ENCODE measurements at places on chromosomes 7 and 10.

DNA sequence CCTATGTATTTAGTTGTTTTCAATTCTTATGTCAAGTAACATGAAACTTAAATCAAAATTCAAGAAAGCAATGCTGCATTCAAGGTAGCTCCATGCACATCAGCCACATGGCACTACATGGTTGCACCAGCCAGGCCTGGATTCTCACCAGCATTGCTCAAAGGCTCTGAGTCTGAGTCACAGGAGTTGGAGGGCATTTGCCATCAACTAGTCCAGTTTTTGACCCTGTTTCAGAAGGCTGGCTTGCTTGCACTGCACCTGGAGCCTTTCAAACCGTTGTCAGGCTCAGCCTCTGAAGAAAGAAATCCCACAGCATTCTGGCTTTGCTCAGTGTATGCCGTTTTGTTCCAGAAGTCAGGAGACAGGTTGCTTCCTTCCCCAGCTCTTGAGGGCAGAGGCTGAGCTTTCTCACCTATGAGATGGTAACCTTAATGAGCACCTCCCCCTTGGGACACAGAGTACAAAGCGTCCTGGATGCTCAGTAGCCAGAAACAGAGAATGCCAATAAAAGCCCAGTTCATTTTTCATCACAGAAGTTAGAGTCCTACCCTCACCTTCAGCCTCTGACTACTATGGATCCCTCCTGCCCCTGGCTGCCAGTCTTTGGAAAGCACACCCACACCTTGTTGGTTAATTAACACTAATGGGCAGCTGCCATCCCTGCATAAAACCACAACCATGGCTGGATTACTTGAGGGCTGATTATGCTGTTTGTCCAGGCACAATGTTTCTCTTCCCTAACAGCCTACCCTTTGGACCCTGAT lies 288.4 kb upstream of the LRRTM3 start:
- DNase-seq = no peak

- no peak for DNase-seq
These were observed 1.3 kb upstream of the DAGLB start for GRCh38 chr7:6448943-6449543.

DNA sequence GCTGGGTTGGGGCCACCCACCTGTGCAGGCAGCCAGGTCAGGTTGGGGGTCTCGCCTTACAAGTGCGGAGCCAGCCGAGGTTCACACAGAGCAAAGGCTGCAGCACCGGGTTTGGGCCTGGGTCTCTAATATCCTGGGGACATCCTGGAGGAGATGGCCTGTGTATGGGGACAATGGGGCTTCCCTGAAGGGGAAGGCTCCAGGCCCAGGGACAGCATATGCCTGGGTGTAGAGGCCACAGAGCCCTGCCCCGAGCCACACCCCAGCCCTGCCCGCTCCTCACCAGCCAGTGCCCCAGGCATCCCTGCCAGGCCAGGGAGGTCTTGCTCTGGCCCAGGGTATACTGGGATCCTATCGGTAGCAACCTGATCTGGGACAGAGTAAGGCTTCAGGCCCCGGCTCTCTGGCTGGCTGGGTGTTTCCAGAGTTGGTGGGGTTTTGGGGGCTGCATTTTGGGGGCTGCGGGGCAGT lies 9.1 kb downstream of the TTYH3 start:
- no peak for DNase-seq

DNA sequence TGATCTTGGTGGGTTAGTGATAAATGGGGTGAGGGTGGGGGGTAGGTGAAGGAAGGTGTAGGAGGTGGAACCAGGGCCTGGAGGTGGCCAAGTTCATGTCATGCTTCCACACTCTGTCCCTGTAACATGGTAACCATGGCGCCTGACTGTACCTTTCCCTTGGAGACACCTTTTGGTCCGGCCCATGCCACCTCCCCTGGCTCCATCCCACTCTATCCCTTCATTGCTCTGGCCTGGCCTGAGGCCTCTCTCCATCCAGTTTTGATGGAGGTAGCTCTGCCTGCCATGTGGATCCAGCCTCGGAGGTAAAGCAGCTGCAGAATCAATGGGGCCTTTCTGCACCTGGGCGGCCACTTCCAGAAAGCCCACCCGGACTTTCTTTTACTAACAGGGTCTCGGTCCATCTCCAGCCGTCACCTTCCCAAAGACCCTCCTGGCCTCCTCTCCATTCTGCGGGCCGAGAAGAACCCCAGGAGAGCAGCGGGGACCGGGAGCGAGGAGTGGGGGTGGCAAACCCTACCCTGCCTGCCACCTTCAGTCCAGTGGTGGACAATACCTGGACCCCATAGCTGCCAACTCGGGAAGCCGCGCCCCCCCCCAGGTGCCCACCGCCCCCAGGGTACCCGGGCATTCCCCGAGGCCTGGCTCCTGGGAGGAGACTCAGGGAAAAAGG lies 504 bp upstream of the TRRAP start:
- no peak for DNase-seq

- DNase-seq = no peak
These were observed 116.8 kb downstream of the TES start for GRCh38 chr7:116327135-116327534.

DNA sequence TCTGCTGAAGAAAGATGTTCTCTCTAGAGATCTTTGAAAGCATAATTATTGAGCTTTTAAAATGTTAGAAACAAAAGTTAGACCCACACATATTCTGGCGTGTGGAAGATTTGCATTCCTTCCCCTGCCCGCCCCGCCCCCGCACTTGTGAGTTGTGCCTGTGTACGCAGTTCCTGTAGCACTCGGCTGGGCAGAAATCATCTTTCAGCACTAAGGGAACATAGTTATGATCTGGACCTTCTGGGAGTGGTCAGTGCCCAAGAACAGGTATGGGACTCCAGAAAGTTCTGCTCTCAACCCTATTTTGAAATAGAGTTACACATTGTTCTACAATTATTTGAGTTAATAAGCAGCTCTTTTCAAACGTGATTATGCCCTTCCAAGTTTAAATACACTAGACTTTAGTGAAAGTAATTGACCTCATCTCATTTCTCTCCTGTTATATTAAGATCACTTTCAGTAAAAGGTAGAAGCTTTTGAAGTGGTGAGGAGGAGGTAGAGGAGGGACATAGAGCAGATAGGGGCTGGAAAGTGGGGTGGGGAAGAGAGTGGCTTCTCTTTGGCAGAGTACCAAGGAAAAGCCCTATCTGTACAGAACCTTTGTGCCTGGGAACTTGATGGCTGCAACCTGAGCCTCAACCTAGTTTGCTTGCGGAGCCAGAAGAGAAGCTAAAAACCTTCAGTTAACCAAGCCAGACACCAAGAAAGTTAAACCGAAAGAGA lies 5.7 kb downstream of the BLVRA start:
- DNase-seq = no peak

DNA sequence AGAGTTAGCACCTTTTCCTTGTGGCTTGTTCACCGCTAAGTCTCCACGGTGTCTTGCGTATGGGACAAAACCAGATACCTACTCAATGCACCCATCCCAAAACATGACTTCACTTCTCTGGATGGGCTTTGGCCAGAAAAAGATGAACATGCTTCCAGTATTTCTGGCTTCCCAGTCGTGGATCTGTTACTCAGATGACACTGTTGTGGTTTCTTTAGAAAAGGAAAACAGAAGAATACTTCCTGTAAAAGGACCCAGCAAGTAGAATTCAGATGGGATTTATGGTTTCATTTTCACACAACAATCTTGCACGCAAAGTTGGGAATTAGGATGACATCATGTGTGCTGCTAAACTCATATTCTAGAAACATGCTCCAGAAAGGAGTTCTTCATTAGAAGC lies 216.7 kb downstream of the ADAM12 start:
- no peak for DNase-seq

- no peak for DNase-seq
These were observed 1094.0 kb downstream of the KCNMA1 start for GRCh38 chr10:76543655-76544054.

DNA sequence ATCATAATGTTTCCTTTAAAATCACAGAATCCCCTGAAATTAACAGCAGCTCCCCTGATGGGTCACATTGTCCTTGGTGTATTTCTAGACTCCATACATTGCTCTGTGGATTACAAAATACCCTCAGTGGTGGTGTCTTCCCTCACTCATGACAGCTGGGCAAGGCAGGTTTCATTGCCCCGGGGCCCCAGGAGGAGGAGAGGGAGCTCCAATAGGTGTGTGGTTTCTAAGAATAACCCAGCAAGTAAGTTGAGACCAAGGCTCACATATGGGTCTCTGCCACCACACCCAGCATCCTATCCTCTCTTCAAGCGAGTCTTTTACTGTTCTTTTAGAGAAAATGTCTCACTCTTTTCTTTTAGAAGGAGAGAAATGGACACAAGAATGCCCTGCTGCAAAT lies 63.6 kb downstream of the PKD1L1 start:
- DNase-seq = no peak

DNA sequence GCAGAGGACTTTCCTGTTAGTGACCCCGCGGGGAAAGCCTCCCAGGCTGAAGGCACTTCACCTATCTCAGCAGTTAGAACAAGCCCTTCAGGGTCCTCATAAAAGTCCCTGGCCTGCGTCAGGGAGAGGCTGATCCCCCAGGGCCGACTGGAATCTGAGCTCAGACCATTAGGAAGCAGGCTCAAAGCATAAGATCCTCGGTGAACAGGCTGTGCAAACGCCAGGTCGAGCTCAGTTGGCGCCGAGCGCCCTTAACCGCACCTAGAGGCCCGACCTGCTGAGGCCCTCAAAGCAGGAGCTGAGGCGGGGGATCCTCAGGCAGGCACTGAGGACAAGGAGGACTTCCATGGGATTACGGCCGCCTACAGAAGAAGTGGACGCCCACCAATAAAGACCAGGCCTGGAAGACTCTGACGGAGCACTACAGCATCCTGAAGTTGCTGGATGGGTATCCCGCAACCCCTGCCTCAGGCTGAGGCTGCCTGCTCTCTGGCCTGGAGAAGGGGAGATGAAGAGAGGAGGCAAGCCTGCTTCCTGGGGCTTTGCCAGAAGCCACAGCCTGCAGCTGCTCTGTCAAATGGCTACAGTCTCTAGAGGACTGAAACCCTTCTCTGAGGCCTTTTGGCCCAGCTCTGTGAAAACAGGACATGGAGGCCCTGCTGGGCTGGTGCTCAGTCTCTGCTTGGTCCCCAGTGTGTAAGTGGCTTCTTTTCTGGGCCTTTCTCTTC lies 29.9 kb downstream of the LIPJ start:
- DNase-seq = no peak

- peak; percentile 75 for DNase-seq
These were observed 32.2 kb upstream of the ZFAND2A start for GRCh38 chr7:1192171-1192676.

DNA sequence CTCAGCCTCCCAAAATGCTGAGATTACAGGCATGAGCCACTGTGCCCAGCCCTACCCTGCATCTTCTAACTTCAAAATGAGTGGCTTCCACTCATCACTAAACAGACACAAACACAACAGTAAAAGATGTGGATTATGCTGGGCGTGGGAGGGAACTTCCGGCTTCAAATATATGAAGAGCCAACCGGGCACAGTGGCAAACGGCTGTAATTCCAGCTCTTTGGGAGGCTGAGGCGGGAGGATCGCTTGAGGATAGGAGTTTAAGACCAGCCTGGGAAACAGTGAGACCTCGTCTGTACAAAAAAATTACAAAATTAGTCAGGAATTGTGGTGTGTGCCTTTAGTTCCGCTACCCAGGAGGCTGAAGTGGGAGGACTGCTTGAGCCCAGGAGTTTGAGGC lies 92.2 kb upstream of the GNA12 start:
- no peak for DNase-seq

DNA sequence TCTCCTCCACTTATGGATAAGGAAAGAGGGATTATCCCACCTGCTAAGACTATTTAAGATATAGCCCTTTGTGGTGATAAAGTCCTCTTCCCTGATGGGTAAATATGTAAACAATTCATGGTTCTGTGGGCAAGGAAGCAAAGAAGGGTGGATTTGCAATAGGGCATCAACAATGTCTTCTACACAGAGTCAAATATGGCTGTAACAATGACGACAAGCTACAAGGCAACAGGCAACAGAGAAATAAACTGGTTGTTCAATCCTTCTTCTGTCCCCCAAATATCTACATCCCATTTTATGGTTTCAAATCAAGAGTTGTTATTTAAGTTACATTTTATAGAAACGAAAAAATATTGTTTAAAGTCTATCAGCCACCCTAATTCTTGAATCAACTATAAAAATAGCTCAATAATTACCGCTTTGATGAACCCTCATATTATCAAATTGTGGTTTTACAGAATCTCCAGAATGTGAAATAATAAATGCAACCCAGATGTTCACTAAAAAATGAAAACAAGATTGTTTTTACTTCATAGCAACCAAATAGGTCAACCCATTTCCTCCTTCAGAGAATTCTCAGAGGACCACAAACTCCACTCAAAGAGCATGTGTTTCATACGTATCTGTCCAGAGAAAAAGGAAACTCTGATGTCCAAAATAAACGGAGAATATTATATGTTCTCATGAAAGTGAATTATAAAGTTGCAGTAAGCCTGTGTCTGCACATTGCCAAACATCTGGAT lies 13.8 kb downstream of the CYTH3 start:
- no peak for DNase-seq

DNA sequence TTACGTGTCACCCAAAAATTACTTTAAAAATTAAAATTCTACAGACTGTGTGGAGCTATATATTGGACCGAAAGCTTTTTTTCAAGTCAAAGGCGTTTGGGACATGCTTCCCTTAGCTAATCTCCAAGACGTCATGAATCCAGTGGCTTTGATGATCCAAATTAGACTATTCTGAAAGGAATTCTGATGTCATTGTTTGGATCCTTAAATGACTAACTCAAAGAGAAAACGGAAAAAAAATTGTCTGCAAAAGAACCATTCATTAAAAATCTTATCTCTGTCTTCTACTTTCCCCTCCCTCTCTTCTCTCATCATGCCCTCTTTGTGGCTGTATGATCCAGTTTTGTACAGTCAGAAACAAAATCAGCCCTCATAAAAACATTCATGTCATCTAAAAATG lies 161.8 kb downstream of the ETV1 start:
- DNase-seq = no peak

- no peak for DNase-seq
These were observed 159.2 kb upstream of the ITGB1 start for GRCh38 chr10:33117230-33117629.

DNA sequence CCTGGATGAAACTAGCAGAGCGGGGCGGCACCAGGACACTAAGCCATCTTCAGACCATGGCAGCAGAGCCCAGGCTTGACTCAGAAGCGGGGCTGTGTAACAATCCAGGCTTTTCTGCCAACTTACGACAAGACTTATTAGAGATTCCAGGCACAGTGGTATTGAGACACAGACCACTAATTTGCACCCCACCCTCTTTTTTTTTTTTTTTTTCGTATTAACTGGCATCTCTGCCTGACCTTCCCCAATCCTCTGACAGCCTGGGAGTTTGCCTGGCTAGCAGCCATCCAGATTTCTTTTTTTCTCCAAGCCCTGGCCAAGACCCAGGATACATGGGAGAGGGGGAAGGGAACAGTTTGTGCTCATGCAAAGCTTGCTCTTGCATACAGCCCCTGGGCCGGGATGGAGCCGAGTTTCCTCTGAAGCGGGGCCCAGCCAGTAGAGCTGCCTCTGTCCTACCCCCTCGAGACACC lies 182.4 kb downstream of the PLXNA4 start:
- DNase-seq = no peak

GRCh38 chr7:32217341-32218153 lies 147.3 kb upstream of the PDE1C start:
- no peak for DNase-seq

DNA sequence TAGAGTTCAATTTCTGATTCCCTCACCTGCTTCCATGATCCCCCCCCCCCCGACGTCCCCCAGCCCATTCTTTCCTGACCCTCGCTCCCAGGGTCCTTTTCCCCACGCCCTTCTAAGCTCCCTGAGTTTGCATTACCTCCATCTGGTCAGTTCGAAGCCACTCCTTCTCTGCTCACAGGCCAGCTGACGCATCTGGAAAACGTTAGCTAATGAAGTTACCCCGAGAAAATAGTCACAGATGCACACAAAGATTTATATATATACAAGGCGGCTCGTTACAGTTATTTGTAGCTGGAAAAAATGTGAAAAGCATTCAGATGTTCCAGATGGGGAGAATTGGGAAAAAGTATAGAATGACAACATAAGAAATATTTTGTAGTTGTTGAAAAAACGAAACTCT lies 630.0 kb upstream of the FOXK1 start:
- no peak for DNase-seq
